Stimulated activated CD8-positive, alpha-beta memory T cell treated with anti-CD3 and anti-CD28 coated beads, Interleukin-7, amount 100 ng/mL, for 1 hour (primary cell): ENCODE measurements at places on chromosomes 5 and 9.

GRCh38 chr5:80357671-80358070, 37.9 kb downstream of the SPZ1 start:
- DNase-seq, result no peak

- no peak for DNase-seq
Measured at GRCh38 chr9:115636596-115636995, 517.0 kb upstream of the PAPPA start.

- DNase-seq, result no peak
Measured at GRCh38 chr9:19600538-19600937, 188.3 kb downstream of the SLC24A2 start.

- DNase-seq, result no peak
Measured at GRCh38 chr5:103498211-103498610, 64.4 kb downstream of the NUDT12 start.

DNA sequence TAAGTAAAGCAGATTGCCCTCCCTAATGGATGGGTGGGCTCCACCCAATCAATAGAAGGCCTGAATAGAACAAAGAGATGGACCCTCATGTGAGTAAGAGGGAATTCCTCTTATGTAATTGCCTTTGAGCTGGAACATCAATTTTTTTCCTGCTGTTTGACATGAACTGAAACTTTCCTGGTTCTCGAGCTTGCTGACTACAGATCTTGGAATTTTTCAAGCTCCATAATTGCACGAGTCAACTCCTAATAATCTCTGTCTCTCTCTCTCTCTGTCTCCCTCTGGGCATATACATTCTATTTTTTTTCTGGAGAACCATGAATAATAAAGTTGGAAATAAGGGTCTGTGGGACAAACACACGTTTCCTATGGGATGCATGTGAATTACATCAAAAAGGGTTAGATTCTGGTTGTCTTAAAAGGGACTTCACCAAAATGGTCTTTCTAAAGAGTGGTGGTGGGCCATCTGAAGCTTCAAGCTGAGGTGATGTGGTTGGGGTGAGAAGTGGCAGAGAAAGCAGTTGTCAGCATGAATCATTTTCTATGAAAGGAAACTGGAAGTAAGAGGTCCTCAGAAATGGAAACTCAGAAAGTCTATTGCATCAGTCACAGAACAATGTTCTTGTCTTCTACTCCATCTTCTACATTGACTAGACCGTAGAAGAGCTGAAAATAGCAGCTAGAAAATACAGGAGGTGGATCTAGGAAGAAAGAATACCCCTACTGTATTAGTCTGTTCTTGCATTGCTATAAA, 47.0 kb upstream of the HOMER1 start:
- DNase-seq, result no peak

- no peak for DNase-seq
Measured at GRCh38 chr9:36006549-36007315, 30.0 kb upstream of the RECK start.

- DNase-seq, result no peak
Measured at GRCh38 chr5:1285141-1285540, 9.7 kb downstream of the TERT start.

DNA sequence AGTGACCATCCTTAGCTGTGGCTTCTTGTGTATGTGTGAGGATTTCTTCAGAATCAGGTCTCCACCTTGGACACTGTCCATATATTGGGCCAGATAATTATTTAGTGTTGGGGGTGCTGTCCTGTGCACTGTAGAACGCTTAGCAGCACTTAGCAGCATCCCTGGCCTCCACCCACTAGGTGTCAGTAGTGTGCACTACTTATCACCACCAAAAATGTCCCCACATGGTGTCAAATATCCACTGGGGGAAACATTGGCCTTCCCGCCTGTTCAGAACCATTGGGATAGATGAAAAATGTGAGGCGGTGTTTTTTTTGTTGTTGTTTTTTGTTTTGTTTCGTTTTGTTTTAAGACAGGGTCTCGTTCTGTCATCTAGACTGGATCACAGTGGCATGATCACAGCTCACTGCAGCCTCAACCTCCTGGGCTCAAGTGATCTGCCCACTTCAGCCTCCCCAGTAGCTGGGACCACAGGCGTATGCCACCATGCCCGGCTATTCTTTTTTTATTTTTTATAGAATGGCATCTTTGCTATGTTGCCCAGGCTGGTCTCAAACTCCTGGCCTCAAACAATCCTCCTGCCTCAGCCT, 67.7 kb downstream of the TENT4A start:
- DNase-seq, result no peak

- DNase-seq, result no peak
Measured at GRCh38 chr9:19145881-19146280, 18.6 kb upstream of the PLIN2 start.

DNA sequence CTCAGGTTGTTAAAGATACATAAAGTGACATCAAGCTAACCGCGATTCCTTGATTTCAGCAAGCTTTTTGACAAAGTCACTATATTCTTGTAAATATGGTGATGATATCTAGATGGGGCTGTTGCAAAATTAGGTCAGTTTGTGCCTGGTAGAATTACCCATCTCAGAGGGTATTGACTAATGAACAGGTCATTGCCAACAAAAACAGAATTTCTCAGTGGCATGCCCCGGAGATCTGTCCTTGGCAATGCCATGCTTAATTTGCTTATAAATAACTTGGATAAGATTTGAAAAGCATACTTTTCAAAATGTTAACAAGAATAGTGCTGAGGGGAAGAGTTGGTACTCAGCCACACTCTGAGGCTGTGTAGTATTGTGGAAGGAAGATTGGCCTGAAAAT, 783.3 kb upstream of the SEMA6A start:
- DNase-seq, result no peak
